ENCODE measurements at places on chromosomes 5 and 9. TPM values are rescaled to one million over a fixed set of nuclear protein-coding genes. Genes with fewer than 3 reads are reported as not detected.
A peak's percentile ranks its signal among the peaks of the same experiment; 100 is the strongest.

DNA sequence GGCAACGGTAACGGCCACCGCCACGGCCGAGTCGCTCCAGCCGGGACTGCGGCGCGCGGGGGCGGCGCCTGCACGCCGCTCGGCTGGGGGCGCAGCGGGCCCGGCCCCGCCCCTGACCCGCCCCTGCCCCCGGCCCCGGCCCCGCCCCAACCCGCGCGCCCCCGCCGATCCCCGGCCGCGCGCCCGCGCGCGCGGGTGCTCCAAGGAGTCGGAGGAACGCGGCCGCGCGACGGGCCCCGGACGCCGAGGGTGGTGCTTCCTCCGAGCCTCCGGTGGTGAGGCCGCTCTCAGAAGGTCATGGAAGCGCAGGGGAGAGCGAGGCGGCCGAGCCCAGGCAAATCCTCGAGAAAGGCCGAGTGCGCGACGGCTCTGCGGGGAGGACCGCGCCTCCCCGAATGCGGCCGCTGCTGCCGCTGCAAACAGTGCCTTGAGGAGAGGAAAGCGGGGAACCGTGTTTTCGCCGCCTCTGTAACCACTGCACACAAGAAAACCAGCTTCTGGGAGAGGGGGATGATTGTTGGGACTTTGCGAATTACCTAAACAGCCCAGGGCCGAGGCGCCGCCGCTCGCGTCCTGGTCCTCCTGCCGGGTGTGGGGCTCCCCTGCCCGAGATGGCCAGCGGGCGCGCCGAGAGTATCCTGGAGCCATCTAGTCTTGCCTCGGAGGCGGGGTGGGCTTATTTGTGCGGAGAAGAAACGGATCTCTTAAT lies at the start of gene LIFR:
LIFR (minus strand) TSS at position 48 of the 709 bp plus-strand sequence. CDS start 25,999 bp downstream, outside the sequence.
- peak within 1 kb of the TSS; percentile 72 for H3K4me3 ChIP-seq
- H3K36me3 ChIP-seq = no peaks in the 10 kb centered on the region
- DNase-seq = peak; percentile 51
- peaks cover 13% of the 10 kb centered on the region for H3K4me1 ChIP-seq
- H3K27me3 ChIP-seq = peaks cover 61% of the 10 kb centered on the region

DNA sequence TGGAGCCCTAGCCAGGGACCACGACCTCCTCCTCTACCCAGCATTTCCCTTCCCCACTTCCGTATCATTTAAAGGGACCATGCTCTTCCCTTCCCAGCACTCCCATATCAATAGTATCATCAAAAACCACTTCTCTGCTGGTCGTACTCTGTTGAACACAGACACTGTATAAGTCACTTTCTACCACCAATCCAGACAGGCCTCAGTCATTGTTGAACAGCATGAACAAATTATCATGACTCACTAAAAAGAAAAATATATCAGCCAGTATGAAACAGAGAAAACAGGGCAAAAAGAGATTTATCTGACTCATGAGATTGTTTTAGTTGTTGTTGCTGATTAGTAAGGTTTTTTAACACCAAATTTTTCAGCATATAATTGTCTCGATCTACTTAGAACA lies 89.8 kb downstream of the CDKN2A start:
- no peak for DNase-seq
- no peaks in the 10 kb centered on the region for H3K27me3 ChIP-seq
- H3K4me1 ChIP-seq = peaks cover 15% of the 10 kb centered on the region
- H3K36me3 ChIP-seq = peaks cover 11% of the 10 kb centered on the region
- H3K27ac ChIP-seq = no peak overlapping the region
- H3K4me3 ChIP-seq = no peak overlapping the region

CDKN2B gene
- total RNA-seq = 3.1 TPM

DNA sequence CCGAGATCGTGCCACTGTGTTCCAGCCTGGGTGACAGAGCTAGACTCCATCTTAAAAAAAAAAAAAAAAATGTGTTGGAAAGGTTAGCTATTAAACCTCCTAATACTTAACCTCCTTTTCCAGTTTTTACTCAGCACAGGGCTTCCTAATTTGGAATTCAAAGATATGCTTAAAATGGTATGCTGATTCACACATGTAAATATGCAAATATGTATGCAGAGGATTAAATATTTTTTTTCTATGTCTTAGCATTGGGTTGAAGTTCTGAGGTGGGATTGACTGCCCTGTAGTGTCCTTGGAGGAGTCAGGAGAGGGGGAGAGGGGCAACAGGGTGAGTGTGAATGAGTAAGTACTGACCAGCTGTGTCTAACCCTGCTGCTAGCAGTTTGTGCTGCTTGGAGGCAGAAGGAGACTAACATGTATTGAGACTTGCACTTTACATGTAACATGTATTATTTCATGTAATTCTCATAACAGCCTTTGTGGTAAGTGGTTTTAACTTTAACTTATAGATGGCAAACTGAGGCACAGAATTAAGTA lies 63.2 kb downstream of the SLC44A1 start:
- H3K4me1 ChIP-seq = no peaks in the 10 kb centered on the region
- DNase-seq = no peak
- no peak overlapping the region for H3K4me3 ChIP-seq

- no peaks in the 10 kb centered on the region for H3K27me3 ChIP-seq
- no peak overlapping the region for H3K27ac ChIP-seq
- no peak for DNase-seq
- H3K4me3 ChIP-seq = no peak overlapping the region
- H3K4me1 ChIP-seq = peaks cover 16% of the 10 kb centered on the region
These were observed 11.9 kb downstream of the LPCAT1 start for GRCh38 chr5:1511651-1512540.

PCDHA6 gene
- total RNA-seq = not detected

PAX5 gene
- 0.34 TPM for total RNA-seq

DNA sequence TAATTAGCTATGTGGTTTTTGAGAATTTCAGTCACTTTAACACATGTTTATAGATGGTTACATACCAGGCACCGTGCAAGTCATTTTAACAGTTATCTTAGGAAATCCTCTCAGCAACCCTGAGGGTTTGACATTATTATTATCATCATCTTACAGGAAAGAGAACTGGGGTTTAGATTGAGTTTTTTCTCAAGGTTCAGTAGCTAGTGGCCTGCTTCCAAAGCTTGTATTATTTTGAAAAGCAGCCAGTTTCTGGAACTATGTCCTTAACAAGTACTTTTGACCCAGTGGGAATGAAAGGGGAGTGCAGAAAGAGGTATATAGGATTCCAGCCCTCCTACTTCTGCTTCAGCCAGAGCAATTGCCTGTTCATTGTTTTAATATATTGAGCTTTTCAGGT lies 157.5 kb downstream of the COMMD10 start:
- H3K36me3 ChIP-seq = peaks cover 1% of the 10 kb centered on the region
- no peak overlapping the region for H3K27ac ChIP-seq
- no peaks in the 10 kb centered on the region for H3K27me3 ChIP-seq

DNA sequence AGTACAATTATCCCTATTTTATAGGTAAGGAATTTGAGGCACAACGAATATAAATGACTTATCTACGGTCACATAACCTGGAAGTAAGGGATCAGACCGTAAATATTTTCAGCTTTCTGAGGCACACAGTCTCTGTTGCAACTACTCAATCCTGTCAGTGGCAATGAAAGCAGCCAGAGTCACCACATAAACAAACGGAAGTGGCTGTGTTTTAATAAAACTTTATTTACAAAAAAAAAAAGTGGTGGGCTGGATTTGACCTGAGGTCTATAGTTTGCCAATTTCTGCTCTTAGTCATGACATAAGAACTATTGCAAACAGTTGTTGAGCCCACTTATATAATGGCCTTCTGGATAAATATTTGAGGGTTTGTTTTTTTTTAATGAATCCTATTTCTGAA lies 29.6 kb downstream of the ZNF366 start:
- DNase-seq = no peak
- no peaks in the 10 kb centered on the region for H3K36me3 ChIP-seq
- no peak overlapping the region for H3K27ac ChIP-seq
- no peak overlapping the region for H3K4me3 ChIP-seq
- H3K27me3 ChIP-seq = peaks cover 23% of the 10 kb centered on the region

DNA sequence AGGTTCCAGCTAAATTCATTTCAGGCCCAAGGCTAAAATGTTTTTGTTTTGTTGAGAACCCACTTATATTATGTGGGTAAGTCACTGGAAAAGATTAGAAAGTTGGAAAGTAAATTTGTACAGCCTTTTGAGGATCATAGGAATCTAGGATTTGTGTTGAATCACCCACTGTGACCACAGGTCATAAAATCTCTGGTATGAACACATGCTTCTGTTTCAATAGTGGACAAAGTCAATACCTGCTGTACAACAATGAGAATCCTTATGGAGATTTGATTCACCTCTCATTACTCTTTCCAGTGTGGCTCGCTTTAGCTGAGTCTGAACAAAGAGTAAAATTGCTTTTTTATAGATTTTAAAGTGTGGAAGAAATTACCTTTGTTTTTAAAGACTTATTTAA lies 369.5 kb downstream of the TMEM167A start:
- H3K27me3 ChIP-seq = peaks cover 14% of the 10 kb centered on the region
- H3K4me3 ChIP-seq = no peak overlapping the region
- DNase-seq = no peak
- H3K36me3 ChIP-seq = no peaks in the 10 kb centered on the region
- H3K27ac ChIP-seq = no peak overlapping the region

DNA sequence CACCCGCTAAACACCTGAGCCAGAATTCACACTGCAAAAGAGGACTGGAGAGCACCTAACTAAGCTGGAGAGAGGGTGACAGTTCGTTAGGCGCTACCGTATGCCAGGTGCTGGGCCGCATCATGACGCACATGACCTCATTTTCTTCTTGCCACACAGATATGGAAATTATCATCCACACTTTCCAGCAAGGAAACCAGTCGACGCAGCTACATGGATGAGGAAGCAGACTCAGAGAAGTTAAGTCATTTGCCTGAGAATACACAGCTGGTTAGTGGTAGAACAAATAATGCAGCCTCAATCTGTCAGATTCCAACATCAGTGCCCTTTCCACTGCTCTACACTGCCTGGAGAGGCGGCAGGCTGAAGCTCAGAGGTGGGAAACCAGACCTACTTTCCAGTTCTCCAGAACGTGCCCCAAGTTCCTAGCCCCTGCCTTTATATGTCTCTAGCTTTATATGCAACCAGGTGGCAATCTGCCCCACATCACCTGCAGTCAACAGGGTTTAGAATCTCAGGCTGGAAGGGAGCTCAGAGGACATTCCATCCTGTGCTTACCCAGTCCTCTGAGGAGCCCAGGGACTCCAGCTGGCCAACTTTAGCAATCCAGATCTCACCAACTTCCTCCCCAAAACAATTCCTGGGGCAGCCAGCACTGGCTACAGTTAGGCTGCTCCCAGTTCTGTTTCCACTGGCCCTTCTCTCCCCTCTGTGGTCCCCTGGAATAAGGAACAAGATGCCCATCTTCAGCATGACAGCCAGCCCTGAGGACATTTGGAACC lies 8.8 kb downstream of the TNIP1 start:
- no peak overlapping the region for H3K4me3 ChIP-seq
- H3K27me3 ChIP-seq = no peaks in the 10 kb centered on the region
- peaks cover 74% of the 10 kb centered on the region for H3K36me3 ChIP-seq
- H3K4me1 ChIP-seq = peaks cover 70% of the 10 kb centered on the region

DNA sequence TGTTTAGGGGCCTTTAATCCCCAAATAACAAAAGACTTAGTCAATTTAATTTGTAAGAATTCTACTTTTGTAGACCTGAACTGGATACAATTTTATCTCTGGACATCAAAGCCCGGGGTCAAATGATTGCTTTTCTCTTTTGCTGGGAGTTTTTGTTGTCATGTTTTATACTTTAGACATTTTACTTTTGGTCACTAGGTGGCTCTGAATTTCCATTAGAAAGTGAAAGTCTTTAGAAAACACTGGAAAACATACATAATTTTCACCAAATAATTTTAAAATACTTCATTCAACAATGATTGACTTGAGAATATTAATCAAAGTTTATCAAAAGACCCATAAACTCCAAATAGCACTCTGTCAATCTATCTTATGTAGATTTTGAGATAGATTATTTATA lies 2.8 kb upstream of the PCA3 start:
- no peak for DNase-seq
- peaks cover 1% of the 10 kb centered on the region for H3K27me3 ChIP-seq
- H3K4me1 ChIP-seq = no peaks in the 10 kb centered on the region
- no peak overlapping the region for H3K27ac ChIP-seq
- no peaks in the 10 kb centered on the region for H3K36me3 ChIP-seq

All from activated CD8-positive, alpha-beta T cell treated with anti-CD3 and anti-CD28 coated beads, Interleukin-2, amount 10 ng/mL, durations not matched to agents 7 days and 5 days (primary cell).